Tibial nerve (tissue), 4 donors: ENCODE measurements at places on chromosomes 11 and 22.

DNA sequence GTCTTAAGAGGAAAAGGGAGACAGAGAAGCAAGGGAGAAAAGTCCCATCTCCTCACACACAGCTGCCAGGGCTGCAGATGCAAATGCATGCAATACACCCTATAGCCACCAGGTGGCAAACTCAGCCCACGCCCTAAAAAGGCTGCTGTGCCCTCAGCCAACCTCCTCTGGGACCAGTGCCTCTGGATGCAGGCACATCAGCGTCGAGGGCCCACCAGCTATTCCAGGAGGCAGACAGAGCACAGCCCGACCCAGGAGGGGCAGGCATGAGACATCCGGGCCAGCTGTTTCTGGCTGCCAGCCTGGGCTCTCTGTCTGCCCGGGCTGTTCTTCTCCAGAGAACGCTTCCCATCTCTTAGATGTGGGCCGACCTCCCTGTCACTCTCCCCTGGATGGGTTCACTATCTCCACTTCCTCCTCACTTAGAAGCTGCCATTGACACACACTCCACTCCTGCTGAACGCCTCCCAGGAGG is 39.7 kb downstream of the TPBGL start:
- peak; percentile 62 for DNase-seq

- no peak for DNase-seq
Observed at GRCh38 chr11:1447845-1448825, 38.4 kb downstream of the MOB2 start.

DNA sequence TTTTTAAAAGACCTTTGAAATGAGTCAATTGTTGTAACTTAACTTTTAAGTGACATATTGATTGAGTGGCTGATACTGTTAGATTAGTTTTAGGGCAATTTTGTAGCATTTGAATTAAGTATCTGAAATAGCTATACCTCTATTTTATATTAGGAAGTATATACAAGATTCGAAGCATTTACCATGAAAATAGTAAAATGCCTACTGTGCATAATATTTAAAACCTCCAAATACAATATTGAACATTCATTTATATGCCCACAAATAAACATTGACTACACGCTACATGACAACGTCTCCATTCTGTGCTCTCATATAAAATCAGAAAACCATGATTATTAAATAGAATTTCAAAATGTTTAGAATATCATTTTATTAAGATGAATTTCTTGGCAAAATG is 14.5 kb downstream of the SOX6 start:
- DNase-seq = no peak

GRCh38 chr22:45093609-45094008 is 70.1 kb upstream of the NUP50 start:
- no peak for DNase-seq

DNA sequence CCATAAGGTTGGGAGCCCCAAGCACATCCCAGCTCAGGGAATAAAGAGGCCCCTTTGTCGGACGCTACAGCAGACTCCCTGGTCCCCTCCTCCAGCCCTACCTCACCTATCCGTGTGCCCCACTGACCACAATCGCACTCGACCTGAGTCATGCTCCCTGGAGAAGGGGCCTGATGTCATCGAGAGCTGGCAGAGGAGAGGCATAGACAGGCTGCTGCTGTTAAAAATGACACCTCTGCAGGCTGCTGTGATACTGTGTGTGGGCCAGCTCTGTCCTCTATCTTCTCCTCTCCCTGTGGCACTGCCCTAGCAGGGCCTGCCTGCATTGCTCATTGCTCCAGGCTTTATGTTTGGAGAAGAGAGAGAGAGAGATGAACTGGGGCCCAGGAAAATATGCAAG is 123.4 kb upstream of the SYT13 start:
- no peak for DNase-seq

DNA sequence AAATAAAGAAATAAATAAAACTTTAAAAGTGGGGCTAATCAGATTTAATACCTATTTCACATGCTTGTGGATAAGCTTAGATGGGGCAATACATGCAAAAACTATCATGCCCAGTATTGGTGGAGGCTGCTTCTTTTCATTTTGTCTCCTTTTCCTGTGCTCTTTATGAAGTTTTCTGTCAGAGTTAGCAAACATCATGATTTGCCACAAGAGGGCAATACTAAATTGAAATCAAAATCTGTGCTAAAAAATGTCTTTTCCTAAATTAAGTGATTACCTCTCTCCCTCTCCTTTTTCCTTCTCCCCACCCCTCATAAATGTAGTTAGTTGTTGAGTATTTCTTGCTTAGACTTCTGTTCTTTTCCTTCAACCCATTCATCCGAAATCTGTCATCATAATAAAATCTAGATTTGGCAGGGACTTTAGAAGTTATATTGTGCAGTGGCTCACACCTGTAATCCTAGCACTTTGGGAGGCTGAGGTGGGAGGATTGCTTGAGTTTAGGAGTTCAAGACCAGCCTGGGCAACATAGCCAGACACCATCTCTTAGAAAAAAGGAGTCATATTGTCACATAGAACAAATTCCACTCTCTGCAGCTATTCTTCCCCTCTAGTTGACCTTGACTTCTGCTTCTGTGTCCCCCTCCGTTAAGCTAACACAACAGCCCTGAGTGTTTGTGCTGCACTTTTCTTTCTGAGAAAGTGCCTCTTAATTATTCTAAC is 4.7 kb upstream of the ARHGAP42 start:
- DNase-seq = no peak

DNA sequence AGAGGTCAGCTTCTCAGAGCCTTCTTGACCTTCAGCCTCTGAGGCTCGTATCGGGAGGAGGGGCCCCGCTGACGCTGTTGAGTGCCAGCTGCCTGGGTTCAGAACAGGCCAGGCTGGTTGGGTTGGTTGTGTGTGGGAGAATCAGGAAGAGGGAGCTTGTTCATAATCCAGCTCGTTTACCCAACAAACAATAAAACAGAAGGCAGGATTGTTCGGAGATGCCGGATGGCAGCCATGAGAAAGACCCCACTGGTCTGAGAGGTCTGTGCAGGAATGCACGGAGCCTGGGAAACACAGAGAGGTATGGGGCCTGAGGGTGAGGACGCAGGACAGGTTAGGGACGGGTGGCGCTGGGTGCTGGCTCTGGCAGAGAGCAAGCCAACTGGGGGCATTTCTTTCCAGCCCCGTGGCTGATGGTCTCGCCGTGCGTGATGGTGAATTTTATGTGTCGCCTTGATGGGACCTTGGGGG is 31.6 kb upstream of the SHANK2 start:
- DNase-seq = no peak

DNA sequence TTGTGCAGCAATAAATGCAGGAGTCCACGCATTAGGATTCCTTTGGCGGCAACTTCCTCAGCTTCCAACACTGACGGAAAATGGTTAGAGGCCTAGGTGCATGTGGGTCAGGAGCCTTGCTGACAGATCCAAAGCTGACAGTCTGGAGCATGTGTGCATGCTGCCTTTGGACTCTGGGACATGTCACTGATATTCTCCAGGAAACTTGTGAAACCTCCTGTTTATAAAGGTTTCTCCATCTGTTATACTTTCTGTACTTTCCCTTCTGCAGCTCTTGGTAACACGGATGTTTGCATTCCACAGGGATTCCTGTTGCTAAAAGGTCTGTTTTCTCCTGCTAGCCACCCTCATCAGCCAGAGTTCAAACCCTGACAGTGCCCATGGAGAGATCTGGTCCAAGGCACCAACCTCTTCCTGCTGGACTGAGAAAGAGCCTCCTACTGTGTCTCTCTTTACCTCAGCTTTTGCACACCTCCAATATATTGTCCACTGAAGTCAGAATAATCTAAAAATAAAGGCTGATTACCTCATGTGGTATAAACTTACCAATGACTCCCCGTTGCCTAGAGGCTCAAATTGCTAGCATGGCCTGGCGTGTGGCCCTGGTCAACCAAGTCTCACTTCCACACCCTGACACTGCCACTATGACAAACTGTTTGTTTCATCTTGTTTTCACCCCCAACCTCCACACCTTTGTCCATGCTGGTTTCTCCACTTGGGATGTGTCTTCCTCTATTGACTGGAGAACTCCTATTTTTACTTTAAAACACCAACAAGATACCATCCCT is 31.1 kb upstream of the LYVE1 start:
- no peak for DNase-seq

- DNase-seq = no peak
Observed at GRCh38 chr11:126029805-126030204, 32.9 kb downstream of the CDON start.

DNA sequence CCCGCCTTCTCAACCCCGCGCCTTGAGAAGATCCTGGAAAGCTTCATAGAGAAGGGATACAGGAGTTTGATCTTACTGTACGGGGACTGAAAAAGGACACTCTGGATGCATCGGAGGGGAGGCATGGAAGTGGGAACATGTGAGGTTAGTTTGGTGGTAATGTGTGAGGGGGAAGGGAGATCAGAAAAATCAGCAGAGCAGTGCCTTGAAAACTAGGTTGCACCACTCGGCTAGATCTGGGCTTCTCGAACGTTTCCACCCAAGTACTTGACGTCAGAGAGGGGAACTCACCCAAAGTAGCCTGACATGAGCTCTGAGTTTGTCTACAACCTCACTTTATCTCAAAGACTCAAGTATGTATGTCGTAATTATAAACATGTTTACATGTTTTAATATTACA is 14.5 kb downstream of the USP35 start:
- no peak for DNase-seq
